ENCODE measurements at places on chromosomes 16 and 17.

GRCh38 chr17:10135539-10136257, 62.7 kb downstream of the GAS7 start:
- DNase-seq, result no peak

DNA sequence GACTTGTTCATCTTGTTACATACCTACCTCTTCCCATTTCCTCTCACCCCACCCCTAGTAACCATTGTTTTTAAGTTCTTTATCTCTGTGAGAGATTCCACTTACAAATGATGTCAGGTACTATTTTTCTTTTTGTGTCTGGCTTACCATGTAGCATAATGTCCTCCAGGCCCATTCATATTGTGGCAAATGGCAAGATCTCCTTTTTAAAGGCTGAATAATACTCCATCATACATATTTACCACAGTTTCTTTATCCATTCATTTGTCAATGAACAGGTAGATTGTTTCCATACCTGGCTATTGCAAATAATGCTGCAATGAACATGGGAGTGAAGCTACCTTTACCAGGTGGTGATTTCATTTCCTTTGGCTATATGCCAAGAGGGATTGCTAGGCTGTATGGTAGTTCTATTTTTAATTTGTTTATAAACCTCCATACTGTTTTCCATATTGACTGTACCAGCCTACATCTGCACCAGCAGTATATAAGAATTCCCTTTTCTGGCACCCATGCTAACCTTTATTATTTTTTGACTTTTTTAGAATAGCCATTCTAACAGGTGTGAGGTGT, 53.9 kb downstream of the NSRP1 start:
- no peak for DNase-seq

GRCh38 chr16:55154262-55154661, 169.7 kb upstream of the IRX6 start:
- no peak for DNase-seq

DNA sequence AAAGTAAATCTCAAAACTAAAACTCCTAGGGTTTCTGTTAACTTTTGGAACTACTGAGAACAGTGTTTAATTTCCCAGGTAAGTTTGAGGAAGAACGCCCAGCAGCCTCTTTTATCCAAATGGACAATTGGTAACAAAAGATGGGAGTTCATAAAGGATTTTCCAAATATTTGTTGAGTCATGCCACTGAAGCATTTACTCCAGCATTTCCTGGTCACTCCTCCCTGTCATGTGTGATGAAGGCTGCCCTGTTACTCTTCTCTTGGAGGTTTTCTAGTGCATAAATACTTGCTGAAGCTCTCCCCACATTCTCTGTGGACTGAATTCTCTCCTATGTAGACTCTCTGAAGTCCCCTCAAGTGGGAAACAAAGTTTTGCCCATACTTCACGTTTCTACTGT, 16.5 kb downstream of the ZNF75A start:
- no peak for DNase-seq

- DNase-seq, result no peak
Observed at GRCh38 chr16:51035110-51035498, 116.0 kb downstream of the SALL1 start.

DNA sequence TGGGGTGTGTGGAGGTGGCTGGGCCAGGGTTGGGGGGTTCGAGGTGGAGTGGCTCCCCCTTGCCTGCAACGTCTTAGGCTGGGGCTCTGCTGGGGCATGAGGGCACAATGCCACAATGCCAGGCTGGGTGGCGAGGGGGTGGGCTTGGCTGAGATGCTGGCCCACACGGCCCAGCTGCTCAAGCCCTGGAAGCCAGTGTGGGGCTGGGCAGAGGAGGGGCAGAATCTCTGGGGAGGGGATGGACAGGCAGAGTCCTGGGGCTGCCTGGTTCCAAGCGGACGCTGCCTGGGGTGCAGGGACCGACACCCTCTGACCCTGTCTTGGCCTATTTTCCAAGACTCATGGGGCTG, 37.5 kb upstream of the SSTR5 start:
- DNase-seq, result no peak

- DNase-seq, result no peak
Observed at GRCh38 chr17:82113941-82114340, 15.9 kb upstream of the FASN start.

GRCh38 chr16:28219282-28219681, 7.5 kb upstream of the XPO6 start:
- no peak for DNase-seq

DNA sequence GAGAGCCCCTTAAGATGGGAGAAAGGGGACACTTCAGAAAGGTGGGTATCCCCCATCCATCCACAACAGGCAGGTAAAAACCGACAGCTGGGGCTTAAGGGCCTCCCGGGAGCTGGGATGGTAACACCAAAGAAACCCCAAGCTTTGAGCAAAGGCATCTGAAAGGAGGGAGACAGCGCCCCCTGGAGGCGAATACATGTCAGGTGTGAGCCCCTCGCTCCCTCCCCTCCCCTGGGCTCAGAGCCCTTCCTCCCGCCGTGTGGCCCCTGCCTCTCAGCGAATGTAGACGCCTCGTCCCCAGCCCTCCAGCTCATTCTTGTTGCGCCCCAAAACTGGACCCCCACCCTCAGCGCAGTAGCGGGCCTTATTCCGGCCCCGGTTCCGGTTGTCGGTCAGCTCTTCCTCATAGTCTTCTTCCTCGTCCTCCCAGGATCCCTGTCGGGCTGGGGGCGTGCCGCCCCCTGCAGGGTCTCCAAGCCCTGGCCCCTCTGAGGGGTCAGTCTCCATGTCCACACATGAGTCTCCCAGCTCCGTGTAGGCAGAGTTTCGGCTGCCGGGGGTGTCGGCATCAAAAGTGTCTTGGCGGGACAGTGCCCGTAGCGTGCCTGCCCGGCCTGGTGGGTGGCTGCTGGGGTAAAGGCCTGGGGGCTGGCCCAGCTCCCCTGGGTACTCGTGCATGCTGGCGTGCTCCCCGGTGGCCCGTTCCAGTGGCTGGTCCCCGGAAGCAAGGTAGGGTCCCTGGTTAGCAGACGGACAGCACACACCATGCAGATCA, 9.1 kb upstream of the ARL5C start:
- DNase-seq, result peak; percentile 12

DNA sequence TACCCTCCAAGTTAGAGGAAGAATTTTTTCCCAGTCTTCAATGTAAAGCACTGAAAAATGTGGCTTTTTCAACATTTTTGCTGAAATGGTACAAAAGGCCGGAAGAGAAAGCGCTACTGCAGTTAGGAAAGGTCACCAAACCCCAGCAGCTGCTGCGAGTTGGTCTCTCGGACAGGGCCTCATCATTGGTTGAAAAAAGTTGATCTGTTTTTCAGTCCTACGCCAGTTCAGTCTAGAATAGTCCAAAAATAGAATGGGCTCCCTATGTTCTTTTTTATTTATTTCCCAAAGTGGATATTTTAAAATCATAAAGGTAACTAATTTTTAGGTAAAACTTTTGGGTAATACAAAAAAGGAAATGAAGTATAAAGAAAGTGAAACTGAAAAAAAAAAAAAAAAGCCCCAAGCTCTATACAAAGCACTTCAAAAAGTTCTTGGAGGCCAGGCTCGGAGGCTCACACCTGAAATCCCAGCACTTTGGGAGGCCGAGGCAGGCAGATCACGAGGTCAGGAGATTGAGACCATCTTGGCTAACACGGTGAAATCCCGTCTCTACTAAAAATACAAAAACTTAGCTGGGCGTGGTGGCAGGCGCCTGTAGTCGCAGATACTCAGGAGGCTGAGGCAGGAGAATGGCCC, 17.4 kb downstream of the ADAP2 start:
- DNase-seq, result no peak

- no peak for DNase-seq
Observed at GRCh38 chr17:2157675-2158395, 102.9 kb downstream of the HIC1 start.

- no peak for DNase-seq
Observed at GRCh38 chr16:57764341-57765159, 29.0 kb downstream of the KATNB1 start.

- no peak for DNase-seq
Observed at GRCh38 chr16:56767024-56767423, 37.1 kb downstream of the NUP93 start.

DNA sequence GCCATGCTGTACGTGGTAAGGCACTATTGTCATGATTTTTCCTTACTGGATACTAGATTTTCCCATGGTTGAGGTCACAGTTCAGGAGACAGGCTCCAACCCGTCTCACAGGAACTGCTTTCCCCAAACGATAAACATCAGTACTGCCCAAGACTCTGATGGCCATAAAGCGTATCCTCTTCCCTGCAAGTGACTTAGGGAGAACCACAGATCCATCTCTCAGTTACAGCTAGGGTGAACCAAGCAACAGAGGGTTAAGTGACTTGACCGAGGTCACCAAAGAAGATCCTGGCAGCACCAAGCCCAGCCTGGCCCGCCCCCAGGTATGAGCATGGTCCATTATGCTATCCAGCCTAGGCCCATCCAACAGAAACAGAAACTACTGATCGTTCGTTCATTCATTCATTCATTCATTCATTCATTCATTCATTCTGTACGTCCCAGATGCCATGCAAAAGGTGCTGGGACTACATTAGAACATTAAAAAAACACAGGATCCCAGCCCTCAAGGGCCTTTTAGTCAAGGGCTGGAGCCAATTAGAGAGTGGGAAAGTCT, 31.0 kb downstream of the MYH11 start:
- no peak for DNase-seq

DNA sequence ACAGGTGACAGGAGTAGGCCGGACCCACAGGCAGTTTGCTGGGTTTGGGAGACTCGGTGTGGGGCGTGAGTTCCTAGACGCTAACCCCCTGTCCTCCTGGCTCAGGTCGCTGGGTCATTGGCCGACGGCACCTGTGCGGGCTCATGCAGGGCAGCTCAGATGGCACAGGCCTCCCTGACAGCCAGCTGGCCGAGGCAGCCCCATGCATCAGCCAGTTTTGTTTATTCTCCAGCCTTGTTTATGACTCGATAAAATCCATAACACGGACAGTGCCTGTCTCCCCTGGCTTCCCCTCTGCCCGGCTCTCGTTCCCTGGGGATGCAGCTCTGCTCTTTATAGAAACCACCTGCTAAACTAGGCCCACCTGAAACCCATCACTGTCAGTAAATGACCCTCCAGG, 46.0 kb downstream of the SDK2 start:
- no peak for DNase-seq

DNA sequence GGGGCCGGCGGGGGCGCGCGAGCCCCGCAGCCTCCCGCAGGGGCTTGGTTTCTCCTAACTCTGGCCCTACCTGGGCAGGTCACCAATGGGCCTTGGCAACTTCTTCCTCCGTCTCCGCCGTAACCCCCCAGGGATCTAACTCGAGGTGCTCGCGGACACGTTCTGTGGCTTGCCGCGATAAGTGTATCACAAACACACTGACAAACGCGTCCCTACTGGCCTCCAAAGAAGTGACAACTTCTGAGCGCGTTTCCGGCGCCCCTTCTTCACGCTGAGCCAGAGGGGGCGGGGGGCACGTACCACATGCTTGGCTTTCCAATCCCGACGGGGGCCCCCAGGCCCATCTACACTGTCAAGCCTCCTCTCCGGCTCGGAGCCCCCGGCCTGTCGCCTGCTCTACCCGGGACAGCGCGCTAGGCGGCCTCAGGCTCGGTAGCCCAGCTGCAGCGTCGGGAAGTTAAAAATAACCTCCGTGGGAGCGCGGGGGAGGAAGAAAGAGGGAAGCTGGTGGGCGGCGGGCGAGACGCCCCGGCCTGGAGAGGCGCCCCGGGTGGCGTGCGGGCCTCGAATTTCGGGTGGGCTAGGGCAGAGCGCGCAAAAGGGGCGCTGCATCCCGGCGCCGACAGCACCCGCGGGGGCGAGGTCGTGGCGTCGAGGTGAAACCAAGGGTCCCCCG, 725 bp upstream of the SPHK1 start:
- no peak for DNase-seq

- peak; percentile 8 for DNase-seq
Observed at GRCh38 chr16:24685539-24686432, 43.7 kb upstream of the TNRC6A start.

DNA sequence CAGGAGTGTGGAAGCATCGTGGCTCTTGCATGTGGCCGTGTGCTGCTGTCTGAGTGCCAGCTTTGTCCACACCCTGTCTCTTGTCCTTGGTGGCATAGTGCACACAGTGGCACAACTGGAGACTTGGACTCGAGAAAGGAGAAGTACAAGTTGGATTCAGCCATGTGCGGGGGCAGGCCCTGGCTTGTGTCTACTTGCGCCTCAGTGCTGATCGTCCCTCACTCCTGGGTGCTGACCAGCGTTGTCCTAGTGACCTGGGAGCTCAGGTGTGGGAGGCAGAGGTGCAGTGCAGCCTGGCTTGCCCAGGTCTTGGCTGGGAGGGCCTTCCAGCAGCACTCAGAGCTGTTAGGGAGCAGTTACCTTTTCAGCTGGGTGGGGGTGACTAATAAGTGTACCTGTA, 20.6 kb downstream of the MPRIP start:
- DNase-seq, result no peak

- peak; percentile 31 for DNase-seq
Observed at GRCh38 chr17:66673668-66674276, 161.1 kb upstream of the CACNG5 start.

- DNase-seq, result no peak
Observed at GRCh38 chr17:50426814-50427787, 1.1 kb downstream of the ACSF2 start.

DNA sequence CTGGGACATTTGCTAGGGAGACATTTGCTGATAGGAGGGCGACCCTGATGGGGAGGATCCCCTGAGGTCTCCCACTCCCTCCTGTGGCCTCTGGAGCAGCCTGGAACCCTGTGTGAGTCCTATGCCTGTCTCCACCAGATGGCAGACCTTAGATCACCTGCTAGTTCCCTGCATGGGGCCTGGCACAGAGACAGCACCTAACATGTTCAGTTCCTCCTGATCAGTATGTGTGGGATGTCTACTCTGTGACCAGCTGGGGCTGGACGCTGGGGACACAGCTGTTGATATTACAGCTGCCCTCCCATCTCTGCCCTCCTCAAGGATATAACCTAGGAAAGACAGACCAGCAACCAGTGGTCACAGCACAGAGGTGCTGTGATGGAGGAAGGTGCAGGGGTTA, 1.1 kb upstream of the ADCY7 start:
- DNase-seq, result no peak
